ENCODE measurements at places on chromosomes 7 and 10.

DNA sequence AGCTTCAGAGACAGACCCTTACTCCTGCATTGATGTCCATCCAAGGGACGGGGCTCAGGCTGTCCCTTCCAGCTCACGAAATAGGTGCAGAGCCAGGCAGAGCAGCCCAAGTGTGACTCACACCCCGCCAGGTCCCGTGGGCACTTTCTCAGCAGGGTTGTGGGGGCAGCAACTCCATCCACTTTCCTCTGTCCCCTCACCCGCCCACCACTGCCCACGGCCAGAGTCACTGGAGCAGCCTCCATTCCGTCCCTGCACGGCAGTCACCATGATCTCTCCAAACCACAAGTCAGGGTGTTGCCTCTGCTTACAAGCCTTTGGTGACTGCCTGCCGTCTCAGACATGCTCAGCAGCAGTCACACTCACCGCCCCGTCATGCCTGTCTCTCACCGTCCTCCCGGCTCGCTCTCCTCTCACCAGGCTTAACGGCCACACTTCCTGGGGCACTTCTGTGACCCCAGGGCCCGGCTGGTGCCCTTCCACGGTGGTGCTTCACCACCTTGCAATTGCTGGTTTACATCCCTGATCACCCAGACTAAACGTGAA, 39.3 kb downstream of the CALML3 start:
- peak; percentile 61 for DNase-seq

GRCh38 chr7:48924433-48924832, at the start of gene CDC14C:
Gene CDC14C, plus strand, starts transcription at chr7:48924547. Its CDS starts 126 bp downstream, at chr7:48924673.
- no peak for DNase-seq

DNA sequence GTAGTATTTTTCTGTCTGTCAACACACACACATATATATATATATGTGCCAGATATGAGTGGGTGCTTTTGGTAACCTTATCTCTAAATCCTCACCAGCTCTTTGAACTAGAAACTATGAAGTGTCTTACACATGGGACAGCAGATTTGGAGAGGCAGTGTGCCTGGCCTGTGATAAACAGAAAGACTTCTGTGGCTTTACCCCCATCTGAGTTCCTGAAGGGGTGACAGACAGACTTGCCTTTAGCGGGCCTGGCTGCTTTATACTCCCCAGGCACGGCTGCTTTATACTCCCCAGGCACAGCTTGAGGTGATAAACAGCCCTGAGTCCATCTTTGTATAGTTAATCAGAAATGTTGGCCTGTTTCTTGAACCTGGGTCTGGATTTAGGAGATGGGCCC, 5.6 kb downstream of the BAG3 start:
- DNase-seq, result no peak

- DNase-seq, result no peak
These were observed 12.1 kb upstream of the CSGALNACT2 start for GRCh38 chr10:43125881-43126731.

GRCh38 chr7:91995391-91996105, 54.9 kb downstream of the AKAP9 start:
- DNase-seq, result no peak

- no peak for DNase-seq
These were observed 14.6 kb upstream of the PWWP2B start for GRCh38 chr10:132382231-132382922.

DNA sequence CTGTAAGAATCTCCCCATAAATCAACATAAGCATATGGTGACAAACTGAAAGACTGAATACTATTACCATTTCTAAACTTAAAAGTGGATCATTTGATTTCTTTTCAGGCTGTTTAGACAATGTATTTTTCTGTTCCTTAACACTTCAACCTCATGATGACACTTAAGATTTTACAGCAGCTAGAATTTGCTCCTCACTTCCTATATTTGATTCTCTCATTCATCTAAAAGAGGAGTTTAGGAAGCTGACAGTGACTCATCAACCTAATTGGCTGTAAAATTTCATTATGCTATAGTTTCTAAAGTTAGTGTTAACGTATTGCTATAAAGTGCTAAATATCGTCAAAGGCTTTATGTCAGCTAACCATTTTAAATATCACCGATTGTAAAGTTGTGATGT, 478.7 kb downstream of the GRM8 start:
- DNase-seq, result no peak

GRCh38 chr7:17401791-17402627, 103.6 kb downstream of the AHR start:
- DNase-seq, result no peak

DNA sequence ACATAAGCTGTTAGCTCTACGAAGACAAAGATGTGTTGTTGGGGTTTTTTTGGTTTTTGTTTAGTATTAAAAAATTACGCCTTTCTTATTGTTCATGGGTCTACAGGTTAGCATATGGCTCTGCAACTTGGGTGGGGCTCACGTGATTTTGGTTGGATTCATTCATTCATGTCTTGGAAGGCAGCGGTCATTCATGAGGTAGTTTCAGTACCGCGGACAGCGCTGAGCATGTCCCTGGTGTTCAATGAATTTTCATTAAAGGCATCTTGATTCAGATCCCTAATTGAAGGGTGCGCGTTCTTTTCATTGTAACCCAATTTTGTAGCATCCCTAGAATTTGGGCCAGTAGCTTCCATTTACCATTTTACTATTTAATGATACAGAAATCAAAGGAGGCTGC, 42.9 kb upstream of the TCERG1L start:
- DNase-seq, result no peak

GRCh38 chr7:154720016-154720415, 282.9 kb downstream of the PAXIP1 start:
- no peak for DNase-seq

DNA sequence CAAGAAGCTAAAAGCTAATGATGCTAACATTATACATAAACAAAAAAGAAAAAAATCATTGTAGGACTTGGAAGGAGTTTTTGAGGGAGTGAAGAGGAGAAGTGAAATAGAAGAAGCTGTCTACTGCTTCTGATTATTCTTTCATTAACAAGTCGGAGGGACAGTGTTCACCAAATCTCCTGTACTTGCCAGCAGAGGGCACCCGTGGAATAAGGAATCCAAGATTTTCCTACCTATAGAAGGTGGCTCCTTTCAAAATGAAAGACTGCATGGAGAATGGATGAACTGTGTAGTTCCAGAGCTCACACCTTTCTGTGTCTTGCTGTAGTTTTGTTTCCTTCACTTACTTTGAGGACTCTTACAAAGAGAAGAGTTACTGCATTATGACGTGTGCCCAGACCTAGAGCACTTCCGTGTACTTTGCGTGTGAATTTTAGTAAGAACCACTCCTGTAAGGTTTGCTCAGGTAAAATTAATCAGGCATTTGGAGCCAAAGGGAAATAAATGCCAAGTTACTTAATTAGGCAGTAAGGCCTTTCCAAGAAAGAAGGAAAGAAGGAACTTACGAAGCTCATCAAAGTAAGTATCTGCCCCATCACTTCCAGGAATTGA, 145.1 kb downstream of the SEMA3D start:
- DNase-seq, result no peak

DNA sequence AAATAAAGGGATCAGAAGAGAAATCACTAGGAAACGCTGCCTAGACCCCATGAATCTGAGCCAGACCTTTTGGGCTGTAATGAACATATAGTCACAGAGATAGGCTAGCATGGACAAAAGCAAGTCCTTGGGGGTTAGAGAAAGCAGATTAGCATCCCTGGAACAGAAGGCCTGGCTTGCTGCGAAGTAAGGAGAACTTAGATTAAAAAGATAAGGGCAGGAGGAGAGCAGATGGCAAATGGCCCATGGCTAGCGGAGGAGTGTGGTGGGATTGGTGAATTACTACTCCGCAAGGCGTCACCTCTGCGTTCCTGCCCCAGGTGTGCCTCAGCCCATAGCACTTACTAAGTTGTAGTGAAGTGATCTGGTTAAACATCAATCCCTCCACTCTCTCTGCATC, 92.3 kb upstream of the ZNF438 start:
- no peak for DNase-seq

Measured in CD4-positive, alpha-beta memory T cell (primary cell).